ENCODE measurements at places on chromosomes 3 and 15.

- peak; percentile 58 for DNase-seq
Observed at GRCh38 chr3:64267721-64268604, 42.7 kb upstream of the PRICKLE2 start.

DNA sequence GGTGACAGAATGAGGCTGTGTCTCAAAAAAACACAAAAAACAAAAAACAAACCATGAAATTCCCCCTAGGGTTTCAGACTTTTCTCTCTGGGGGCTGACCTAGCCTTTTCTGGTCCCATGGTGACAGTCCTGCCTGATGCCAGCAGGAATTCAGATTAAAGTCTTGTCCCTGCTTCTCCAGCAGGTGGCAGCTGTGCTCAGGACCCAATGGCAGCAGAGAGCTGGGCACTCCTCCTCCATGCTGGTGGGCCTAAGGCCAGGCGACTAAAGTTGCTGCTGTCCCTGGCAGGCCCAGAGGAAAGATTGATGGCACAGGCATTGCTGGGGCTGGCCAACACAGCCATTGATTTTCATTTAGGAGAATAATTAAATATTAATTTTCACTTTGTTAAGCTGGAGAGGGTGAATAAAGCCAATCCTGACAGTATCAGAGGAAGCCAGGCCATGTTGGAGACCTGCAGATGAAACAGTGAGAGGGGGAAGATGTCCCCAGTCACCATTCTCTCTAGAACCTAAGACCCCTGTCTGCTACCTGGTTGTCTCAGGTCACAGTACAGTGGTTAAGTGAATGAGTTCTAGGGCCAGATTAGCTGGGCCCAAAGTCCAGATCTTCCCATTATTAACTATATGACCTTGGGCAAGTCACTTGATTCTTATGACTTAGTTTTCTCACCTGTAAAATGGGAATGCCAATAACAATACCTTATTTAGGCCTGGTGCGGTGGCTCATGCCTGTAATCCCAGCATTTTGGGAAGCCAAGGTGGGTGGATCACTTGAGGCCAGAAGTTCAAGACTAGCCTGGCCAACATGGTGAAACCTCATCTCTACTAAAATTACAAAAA is 7.1 kb downstream of the CELF6 start:
- DNase-seq = peak; percentile 54

DNA sequence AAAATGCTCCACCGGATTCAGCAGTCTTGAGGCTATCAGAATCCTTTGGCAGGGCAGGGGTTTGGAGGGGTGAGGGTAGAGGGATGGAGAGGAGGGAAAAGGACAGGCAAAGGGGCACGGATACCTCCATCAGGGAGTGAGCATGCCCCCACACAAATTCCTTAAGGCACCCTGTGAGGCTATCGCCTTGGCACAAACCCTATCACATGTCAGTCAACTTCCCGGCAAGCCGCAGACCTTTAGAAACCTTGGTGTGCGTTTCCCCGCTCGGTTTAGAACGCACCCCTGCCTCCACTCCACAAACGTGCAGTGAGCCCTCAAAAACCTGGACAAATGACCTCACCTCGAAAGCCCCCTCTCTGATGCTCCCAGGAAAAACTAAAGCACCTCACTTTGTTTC is 422 bp upstream of the SETMAR start:
- DNase-seq = no peak

DNA sequence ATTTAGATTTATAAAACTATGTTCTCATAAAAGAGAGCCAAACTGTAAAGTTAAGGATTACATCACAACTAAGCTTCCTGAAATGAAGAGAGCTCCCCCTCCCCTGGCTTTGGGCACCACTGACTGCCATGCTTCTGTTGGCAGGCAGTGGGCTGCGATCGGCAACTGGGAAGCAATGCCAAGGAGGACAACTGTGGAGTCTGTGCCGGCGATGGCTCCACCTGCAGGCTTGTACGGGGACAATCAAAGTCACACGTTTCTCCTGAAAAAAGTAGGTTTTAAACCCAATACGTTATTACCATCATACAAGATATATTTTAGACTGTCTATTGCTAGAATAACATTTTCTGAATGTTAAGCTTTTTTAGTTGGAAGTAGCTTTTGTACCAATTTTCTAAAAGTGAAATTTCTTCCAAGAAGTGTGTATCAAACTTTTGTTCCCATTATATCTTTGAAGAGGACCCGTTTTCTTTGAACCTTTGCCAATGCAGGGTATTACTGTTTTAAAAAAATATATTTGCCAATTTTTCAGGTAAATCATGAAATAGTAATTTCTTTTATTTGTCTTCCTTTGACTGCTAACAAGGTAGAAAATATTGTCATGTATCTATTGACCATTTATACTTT is 184.1 kb downstream of the ADAMTSL3 start:
- DNase-seq = peak; percentile 3

GRCh38 chr15:43370310-43370974 is 401 bp downstream of the ZSCAN29 start:
- DNase-seq = peak; percentile 12

GRCh38 chr3:152470095-152470494 is 201.4 kb downstream of the MBNL1 start:
- DNase-seq = no peak

DNA sequence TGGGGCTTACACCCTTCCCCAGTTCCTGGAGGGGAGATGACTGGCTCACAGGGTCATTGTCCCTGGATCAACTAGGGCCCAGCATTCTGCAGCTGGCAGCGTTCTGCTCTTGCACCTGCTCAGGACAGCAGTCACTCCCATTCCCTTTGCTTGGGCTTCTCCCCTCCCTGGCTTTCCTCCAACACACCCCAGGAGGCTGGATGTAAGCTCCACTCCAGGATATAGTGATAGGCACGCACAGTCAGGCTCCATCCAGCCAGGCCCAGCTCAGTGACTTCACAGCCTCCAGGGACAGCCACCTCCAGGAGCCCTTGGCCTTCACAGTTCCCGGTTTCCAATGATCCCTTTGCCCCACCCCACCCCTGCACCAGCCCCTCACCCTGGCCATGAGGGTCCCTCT is 1.9 kb downstream of the SPTBN5 start:
- no peak for DNase-seq

DNA sequence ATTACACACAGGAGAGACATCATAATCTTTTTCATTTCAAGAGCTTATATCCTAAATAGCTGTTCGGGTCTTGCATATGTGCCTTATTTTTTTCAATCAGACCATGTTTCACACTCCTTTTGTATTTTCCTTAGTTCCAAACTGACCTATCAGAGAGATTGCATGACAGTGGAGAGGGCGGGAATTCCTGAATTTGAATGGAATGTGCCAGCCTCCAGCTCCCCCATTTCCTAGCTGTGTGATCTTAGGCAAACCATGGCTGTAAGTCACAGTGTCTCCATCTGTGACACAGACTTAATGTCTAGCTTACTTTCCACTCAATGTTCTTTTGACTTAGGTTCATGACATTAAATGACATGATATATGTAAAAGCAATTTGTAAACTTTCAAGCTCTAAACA is 62.0 kb upstream of the CSTA start:
- no peak for DNase-seq

GRCh38 chr15:56886363-56886931 is 32.0 kb upstream of the TCF12 start:
- no peak for DNase-seq

GRCh38 chr3:57184526-57184925 is 15.3 kb downstream of the HESX1 start:
- DNase-seq = no peak

GRCh38 chr15:46129145-46129544 is 494.3 kb downstream of the SQOR start:
- DNase-seq = no peak

GRCh38 chr3:188729422-188729821 is 442.3 kb upstream of the TPRG1 start:
- no peak for DNase-seq

GRCh38 chr3:30623351-30623750 is 16.9 kb downstream of the TGFBR2 start:
- no peak for DNase-seq

- no peak for DNase-seq
Observed at GRCh38 chr3:43638594-43639447, 17.0 kb upstream of the ANO10 start.

- DNase-seq = no peak
Observed at GRCh38 chr3:20062996-20063395, 22.8 kb downstream of the KAT2B start.

DNA sequence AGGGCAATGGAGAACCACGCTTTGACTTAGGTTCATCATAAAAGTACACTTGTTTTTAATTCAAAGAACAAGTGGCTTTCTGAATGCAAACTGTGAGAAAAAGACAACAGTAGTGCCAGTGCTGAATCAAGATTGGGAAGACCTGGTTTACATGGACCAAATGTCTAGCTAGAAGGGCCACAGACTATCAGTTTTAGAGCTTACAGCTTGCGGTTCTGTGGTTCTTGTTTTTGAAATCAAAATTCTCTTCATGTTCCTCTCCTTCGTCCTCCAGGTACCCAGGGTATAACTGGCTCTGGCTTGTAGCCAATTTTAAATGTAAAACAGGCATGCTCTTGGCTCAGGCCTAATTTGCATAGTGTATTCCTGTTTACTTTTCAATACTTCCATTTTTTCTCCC is 124.6 kb downstream of the TGFBR2 start:
- no peak for DNase-seq

DNA sequence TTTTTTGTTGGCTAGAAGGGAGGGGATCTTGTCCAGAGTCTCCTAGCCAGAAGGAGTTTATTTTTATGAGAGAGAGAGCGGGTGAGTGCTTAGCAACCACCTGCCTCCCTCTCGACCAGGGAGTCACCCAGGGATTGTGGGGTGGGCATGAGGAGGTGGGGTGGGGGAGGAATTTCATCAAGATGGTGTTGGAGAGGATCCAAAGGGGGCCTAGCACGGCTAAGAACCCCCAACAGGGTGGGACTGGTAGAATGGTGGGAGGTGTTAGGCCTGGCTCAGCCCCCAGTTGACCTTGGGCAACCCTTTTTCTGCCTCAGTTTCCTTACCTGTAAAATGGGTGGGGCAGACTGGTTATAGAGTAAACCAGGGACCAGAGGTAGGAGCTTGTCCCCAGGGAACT is 1.8 kb downstream of the SLC6A6 start:
- DNase-seq = no peak

DNA sequence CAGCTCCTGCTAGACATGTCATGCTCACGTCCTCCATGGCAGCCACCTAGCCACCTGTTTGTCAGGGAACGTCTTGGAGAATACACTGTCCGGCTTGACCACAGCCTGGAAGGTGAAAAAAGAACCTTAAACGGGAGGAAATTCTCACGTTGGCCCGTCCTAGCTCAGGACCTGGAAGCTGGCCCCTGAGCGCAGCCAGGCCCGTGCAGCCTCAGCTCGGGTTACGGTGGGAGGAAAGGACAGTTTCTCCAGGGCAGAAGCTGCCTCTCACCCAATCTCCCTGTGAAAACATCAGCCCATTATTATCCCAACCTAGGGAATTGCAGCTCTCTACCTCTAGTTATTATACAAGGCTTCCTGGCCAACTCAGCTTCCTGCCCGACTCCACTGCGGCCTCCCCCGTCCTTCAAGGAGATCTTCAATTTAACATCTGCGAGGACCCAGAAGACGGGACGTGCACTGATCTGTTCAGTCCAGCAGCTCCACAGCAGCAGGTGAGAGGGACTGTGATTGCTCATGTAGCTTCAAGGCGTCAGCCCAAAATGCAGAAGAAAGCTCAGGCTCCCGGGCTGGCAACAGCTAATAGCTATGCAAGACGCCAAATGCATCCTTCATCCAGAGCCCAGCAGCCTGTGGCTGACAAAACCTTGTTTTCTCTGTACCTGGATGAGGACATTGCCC is 84.7 kb downstream of the ADAMTS17 start:
- DNase-seq = no peak

- DNase-seq = no peak
Observed at GRCh38 chr3:127015282-127016042, 32.5 kb downstream of the PLXNA1 start.

- DNase-seq = no peak
Observed at GRCh38 chr3:50584391-50584790, 15.1 kb downstream of the HEMK1 start.

DNA sequence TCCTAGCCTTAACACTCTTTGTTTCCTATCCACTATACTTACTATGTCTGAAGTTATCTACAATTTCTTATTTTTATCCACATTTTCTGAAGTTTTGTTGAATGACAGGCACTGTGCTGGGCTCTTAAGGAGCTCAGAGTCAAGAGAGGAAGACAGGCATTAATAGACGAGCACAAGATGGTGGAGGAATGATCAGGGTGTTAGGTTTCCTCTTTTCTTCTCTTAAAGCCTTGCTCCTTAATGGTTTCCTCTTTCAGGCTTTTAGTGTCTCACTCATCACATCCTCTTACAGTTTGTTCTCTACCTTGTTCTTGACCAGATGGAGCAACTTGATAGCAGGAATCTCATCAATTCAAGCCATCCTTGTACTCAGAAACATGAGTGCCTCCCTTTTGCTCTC is 52.9 kb upstream of the BCL6 start:
- DNase-seq = no peak

DNA sequence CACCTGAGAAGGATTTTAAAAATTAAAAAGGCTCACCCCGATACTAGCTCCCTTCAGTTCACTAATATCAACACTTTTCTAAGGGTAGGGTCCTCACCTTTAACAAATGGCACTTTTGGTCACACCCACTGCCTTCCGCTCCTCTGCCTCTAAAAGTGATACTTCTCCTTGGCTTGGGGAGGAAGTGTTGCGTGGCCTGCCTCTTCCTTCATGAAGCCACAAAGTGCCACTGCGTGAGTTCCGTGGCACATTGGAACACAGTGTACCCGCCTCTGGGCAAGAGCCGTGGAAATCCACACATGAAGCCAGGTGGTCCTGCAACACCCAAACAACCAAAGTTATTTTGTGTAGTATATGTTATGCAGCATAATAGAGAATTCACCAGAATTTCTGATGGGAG is 3.9 kb downstream of the B4GALT4 start:
- DNase-seq = no peak

- DNase-seq = no peak
Observed at GRCh38 chr15:44328135-44328534, 39.6 kb downstream of the GOLM2 start.

DNA sequence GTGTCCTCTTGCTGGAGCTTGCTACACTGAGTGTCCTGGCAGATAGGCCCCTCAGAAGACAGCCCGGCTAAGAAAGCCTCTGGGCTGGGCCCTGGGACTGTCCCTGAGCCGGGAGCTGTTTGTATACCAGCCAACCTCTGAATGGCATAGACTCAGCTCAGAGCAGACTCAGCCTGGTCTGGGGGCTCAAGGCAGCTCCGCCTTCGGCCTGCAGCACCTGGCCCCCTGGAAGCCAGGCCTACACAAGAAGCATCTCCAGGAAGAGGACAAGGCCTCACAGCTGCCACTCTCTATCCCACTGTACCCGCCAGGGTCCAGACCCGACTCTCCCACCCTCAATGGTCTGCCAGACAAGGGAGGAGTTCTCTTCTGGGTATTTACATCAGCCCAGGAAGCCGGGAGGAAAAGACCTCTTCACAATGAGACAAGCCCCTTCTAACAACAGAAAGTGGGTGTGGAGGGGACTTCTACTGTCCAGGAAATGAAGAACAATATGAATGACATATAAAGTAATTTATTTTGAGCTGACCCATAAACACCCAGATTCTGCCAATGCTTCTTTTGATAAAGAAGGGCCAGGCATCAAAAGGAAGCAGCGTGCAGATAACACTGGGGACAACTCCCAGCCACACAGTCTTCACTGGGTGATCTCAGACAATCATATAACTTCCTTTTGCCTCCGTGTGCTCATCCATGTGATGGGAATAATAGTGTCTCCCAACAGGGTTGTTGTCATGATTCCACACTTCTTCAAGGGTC is 110.2 kb downstream of the TPRA1 start:
- DNase-seq = no peak

GRCh38 chr3:58214484-58215316 is 3.9 kb upstream of the DNASE1L3 start:
- DNase-seq = no peak
